Progenitor cell of endocrine pancreas (in vitro differentiated cells): ENCODE measurements at places on chromosomes 11 and 22.

GRCh38 chr22:44103735-44104480, 76.8 kb upstream of the PARVG start:
- no peak overlapping the region for H3K4me3 ChIP-seq
- no peaks in the 10 kb centered on the region for H3K27me3 ChIP-seq
- H3K36me3 ChIP-seq = no peaks in the 10 kb centered on the region
- H3K4me1 ChIP-seq = peaks cover 5% of the 10 kb centered on the region
- no peak overlapping the region for H3K27ac ChIP-seq

GRCh38 chr11:101803651-101804050, 111.2 kb upstream of the CEP126 start:
- H3K4me1 ChIP-seq = peaks cover 2% of the 10 kb centered on the region
- no peak for DNase-seq
- no peak overlapping the region for H3K4me3 ChIP-seq
- no peaks in the 10 kb centered on the region for H3K36me3 ChIP-seq
- H3K27ac ChIP-seq = no peak overlapping the region
- H3K27me3 ChIP-seq = no peaks in the 10 kb centered on the region

DNA sequence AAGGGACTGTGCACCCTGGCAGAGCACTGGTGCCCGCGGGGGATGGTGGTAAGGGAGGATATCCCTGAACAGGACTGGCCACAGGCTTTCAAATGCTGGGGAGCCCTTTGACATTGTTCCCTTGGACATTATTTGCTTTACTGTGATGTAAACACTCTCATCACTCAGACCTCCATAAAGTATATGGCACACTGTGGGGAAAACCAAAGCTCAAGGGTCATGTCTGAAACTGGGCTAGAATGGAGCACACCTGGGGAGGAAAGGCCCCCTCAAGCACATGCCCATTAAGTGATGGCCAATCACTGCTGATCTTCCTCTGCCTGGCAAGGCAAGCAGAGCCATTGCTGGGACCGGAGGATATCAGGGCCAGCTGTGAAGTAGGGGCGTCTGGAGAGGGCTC, 60.9 kb upstream of the TENM4 start:
- DNase-seq = no peak
- H3K27me3 ChIP-seq = no peaks in the 10 kb centered on the region
- no peak overlapping the region for H3K27ac ChIP-seq
- peaks cover 9% of the 10 kb centered on the region for H3K4me1 ChIP-seq
- no peaks in the 10 kb centered on the region for H3K36me3 ChIP-seq

- peaks cover 44% of the 10 kb centered on the region for H3K27me3 ChIP-seq
- DNase-seq = no peak
- H3K36me3 ChIP-seq = no peaks in the 10 kb centered on the region
- H3K27ac ChIP-seq = no peak overlapping the region
Observed at GRCh38 chr22:27387561-27387960, 414.0 kb downstream of the MN1 start.

DNA sequence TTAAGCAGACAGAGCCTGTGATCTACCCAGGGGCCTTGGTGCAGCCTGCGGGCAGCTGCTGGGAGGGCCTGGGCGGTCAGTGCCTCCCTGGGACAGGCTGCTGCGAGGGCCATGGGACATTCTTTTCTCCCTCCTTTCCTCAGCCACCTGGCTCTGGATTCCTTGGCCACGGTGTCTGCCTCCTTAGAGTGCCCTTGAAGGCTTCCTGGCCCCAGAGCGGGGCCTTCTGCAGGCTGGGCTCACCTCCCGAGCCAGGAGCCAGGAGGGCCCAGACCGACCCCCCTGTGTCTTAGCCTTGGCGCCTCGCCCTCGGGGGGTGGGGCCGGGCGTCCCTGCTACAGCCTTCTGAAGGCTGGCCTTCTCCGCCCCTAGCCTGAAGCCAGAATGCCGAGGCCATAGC, 231.2 kb downstream of the TBC1D22A start:
- no peaks in the 10 kb centered on the region for H3K27me3 ChIP-seq
- no peak overlapping the region for H3K27ac ChIP-seq
- DNase-seq = no peak
- H3K4me1 ChIP-seq = no peaks in the 10 kb centered on the region
- H3K36me3 ChIP-seq = no peaks in the 10 kb centered on the region

GRCh38 chr11:62508336-62509058, 38.1 kb downstream of the AHNAK start:
- DNase-seq = peak; percentile 26
- peaks cover 35% of the 10 kb centered on the region for H3K27me3 ChIP-seq
- peaks cover 19% of the 10 kb centered on the region for H3K4me1 ChIP-seq
- H3K4me3 ChIP-seq = no peak overlapping the region

DNA sequence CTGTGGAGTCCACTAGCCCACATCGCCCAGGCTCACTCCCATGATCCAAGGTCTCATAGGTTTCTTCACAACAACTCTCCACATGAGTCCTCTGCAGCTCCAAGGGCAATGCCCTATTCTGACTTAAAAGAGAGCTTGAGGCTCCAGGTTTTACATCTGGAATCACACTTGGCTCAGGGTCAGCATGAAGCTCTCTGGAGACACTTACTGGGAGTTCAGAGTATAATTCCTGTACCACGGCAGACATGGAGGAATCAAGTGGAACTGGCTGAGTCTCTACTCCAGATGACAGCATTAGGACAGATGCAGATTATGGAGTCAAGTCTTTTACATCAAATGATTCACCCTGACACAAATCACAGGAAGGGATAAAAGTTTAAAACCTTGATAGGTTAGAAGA, 11.4 kb downstream of the PRR14L start:
- H3K4me3 ChIP-seq = no peak overlapping the region
- no peak for DNase-seq
- no peaks in the 10 kb centered on the region for H3K27me3 ChIP-seq
- no peak overlapping the region for H3K27ac ChIP-seq
- H3K4me1 ChIP-seq = peaks cover 20% of the 10 kb centered on the region

DNA sequence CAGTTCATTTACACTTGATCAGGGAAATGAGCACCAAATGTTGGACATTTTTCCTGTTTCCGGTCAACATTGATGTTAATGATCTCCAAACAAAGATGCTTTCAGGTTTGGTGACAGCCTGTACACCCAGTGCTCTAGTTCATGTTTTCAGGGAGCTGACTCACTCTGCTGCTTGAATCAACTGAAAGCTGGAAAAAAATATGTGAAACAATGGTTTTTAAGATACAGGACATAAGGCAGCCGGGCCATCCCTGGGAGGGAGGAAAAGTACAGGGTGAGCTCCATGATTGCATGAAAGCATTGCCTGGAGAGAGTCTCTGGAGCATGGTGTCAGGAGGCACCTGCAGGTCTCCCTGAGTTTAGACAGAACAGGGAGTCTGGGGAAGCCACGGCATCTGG, 259.6 kb downstream of the TBC1D22A start:
- no peaks in the 10 kb centered on the region for H3K4me1 ChIP-seq
- no peaks in the 10 kb centered on the region for H3K27me3 ChIP-seq
- no peak overlapping the region for H3K27ac ChIP-seq
- no peak overlapping the region for H3K4me3 ChIP-seq
- peaks cover 15% of the 10 kb centered on the region for H3K36me3 ChIP-seq

- H3K4me3 ChIP-seq = no peak overlapping the region
- no peaks in the 10 kb centered on the region for H3K27me3 ChIP-seq
- no peaks in the 10 kb centered on the region for H3K36me3 ChIP-seq
- no peak for DNase-seq
Observed at GRCh38 chr11:85874265-85874664, 19.1 kb downstream of the CCDC83 start.

DNA sequence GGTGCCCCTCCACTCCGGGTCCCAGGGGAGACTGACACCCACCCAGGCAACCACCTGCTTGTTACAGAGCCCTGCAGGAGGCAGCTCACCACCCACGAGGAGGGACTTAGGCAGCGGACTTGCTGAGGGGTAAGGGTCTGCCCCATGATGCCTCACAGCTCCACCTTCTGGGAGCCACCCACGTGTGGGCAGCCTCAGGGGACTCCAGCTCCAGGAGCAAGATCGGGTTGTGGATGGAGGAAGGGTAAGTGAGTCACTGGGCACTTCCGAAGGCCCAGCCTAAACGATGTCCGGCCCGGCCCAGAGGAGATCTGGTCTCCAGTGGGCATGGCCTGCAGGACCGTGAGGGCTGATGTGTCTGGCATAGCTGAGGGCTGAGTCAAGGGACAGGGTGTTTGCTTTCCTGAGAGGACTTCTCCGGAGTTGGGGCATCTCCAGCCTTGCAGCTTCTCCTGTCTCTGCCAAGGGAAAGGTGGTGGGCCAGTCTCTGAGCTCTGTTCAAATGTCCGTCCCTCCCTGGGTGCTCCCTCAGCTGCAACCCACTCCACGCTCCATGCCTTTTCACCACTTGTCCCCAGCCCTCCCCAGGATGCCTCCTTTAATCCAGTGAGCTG, 32.3 kb upstream of the P2RY2 start:
- DNase-seq = no peak
- no peak overlapping the region for H3K4me3 ChIP-seq
- peaks cover 25% of the 10 kb centered on the region for H3K27me3 ChIP-seq
